ENCODE measurements at places on chromosomes 11 and 22.

- DNase-seq = no peak
These were observed 43.2 kb upstream of the DLAT start for GRCh38 chr11:111982019-111982464.

GRCh38 chr11:33052231-33052630, 12.9 kb downstream of the TCP11L1 start:
- DNase-seq = no peak

- no peak for DNase-seq
These were observed 269.3 kb upstream of the MPPED2 start for GRCh38 chr11:30855383-30856006.

- no peak for DNase-seq
These were observed 2.3 kb upstream of the PNPLA5 start for GRCh38 chr22:43894122-43894521.

GRCh38 chr22:39084666-39085065, 7.6 kb downstream of the APOBEC3G start:
- DNase-seq = no peak

DNA sequence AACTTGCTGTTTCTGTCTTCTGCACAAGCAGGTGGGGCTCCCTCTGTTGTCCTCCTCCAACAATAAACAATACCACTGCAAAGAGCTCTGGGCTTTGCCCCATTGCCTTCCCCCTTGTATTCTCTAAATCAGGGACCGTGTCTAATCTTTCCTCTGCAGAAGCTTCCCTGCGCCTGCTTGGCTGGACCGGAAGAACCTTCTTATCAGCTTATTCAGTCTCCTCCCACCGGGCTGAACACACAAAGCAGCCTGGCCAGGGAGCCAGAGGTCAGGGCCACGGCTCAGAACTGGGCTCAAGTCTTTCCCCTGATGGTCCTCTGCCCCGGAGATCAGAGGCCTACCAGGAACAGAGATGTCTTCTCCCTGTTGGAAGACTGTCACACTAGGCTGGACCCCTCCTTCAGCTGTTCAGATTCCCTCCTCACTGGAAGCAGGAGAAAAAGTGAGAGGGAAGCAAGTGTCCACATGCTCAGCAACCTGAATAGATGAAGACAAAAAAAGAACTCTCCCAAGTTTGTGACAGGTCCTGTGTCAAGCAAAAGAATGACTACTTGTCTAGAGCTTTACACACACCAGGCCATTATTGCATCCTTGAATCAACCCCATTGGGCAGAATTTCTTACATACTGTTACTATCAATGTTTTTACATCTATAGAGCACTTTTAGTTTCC, 63.7 kb downstream of the RAB30 start:
- peak; percentile 26 for DNase-seq

DNA sequence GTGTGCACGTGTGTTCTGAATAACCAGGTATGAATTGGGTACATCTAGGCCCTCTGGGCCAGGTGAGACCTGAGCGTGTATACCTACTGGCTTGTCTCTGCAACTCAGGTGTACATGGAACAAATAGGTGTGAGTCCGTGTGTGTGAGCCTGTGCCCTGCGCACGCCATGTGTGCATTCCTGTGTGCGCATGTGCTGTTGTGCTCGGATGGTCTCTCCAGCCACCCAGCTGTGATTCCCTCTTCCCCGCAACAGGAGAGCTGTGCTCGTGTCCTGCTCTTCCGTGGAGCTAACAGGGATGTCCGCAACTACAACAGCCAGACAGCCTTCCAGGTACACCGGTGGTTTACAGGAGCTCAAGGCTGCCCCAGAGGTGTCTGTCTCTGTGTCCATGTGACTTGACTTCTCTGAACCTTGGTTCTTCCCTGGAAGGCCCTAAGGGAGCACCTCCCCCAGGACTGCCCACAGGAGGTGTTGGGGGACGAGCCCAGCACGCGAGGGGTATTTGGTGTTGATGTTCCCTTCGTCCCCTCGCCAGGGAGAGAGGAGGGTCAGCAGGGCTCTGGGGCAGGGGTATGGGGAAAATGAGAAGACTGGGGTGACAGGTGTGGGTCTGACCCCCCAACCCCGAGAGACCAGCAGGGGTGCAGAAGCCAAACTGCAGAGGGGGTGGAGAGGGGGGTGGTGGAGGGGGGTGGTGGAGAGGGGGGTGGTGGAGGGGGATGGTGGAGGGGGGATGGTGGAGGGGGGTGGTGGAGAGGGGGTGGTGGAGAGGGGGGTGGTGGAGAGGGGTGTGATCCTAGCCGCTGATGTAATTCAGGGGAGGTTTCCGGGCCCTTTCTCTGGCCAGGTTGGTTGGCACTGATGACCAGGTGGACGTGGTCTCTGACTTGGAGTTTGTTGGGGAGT, 10.7 kb downstream of the SHANK3 start:
- DNase-seq = no peak

Measured in NCI-H748 treated with DMSO at 0.1 percent for 48 hours (cell line).